T-cell (primary cell): ENCODE measurements at places on chromosomes 6 and 20.

DNA sequence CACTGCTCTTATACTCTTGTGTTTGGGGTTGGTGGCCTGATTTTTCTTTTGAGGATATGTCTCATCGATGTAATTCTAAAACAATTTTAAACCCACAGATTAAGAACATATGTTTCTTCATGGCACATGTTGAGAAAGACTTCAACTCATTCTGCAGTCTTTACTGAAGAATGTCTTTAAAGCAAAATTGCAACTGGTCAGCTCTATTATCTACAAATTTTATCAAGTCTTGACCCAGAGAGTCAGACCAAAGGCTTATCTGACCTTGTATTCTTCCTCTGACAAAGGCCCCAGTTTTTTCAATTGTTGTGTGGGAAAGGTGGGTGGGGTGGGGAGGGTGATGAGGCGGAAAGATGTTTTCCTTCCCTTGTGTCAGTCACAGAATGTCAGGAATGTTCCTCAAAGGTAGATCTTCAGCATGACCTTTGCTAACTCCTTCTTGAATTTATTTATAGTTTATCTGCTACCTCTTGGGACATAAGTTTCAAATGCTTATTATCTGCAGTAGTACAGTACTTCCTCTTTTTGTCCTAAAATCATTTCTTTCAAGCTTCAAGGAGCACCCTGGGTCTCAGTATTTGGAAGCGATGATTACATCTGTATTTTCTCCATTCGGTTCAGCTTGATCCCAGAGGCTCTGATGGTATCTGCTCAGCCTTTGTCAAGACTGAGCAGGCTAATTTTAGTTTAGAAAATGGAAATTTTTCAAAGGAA is 63.2 kb upstream of the TIAM2 start:
- no peak for DNase-seq

DNA sequence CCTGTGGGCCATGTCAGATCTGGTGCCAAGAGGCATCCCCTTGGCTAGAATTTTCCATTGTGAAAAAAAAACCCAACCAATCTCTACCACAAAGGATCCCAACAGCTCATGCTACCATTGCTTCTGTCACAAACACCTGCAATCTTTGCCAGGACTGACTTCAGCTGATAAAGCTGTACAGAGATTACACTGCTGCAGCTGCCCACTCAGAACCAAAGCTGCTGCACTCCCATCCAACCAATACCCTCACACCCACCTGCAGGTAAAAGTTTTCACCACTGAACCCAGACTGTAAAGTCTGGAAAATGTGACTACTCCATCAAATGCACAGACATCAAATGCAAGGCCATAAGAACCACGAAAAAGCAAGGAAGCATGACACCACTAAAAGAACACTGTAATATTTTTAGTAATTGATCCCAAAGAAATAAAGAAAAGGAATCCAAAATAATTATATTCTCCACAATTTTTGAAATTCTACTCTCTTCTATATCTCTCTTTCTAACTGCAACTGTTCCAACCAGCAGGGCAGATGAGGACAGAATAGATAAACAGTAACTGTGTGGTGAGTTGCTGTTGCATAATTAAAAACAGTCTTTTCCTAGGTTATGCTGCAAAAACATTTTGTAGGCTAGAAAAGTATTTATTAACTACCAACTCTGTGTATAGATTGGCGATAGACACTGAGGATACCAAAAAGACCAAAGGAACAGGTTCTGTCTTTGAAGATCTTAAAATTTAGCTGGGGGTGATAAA is 128.0 kb upstream of the MCHR2 start:
- no peak for DNase-seq

DNA sequence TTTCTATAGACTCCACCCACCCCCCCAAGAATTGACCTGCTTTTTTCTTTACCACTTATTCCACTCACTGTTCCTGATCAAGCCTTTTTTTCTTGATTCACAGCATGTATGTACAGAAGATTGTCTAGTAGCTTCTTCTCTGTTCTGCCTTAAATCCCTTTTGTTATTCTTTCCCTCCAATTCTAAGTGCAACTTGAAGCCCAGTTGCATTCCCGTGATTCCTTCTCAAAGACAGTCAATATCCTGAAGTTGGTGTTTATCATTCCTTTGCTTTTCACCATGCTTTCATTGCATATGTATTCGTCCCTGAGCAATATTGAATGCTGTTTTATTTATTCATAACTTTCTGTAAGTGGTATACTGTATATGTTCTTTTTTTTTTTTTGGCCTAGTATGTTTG is 21.0 kb downstream of the XRN2 start:
- no peak for DNase-seq

DNA sequence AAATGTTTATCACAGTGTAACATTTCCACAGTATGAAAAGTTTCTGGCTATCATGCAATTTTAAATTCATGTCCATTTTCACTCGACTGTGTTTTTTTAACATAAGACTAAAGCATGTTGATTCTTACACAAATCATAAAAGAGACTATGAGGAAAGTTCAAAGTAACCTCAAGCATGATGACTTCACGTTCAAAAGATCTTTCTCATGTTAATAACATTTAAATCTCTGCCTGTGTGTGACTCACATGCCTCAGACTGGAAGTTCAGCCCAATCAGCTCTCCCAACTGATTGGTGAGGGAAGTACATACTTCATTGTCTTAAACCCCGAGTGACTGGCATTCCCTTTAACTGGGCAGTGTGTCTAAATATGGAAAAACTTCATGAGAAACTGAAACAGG is 37.4 kb downstream of the ATXN1 start:
- DNase-seq = no peak

DNA sequence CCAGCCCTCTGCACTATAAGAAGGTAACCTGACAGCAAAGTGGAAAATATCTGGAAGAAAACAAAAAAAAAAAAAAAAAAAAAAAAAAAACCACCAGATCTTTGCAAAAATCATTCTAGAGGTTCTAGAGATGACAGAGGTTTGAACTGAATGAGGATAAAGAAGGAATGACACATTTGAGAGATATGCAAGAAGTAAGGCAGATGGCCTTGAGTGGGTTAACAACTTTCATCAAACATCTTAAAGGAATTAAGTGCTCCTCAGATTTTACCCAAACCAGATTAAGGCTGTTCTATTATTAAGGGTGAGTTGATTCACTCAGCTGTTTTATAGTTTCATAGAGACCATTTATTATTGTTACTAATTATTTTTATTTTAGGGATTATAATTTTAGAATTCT is 62.0 kb downstream of the RSPO3 start:
- no peak for DNase-seq

DNA sequence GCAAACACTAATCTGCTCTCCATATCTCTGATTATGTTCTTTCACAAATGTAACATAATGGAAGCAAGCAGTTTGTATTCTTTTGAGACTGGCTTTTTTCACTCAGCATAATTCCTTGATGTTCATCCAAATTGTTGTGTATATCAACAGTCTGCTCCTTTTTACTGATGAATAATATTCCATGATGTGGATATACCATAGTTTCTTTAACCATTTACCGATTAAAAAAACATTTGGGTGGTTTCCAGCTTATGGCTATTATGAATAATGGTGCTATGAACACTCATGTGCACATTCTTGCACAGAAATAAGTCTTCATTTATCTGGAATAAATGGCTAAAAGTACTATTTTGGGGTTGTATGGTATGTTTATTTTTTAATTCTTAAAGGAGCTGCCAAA is 708.9 kb downstream of the RFPL4B start:
- no peak for DNase-seq

- DNase-seq = no peak
Observed at GRCh38 chr6:35554811-35555210, 42.1 kb upstream of the TULP1 start.

GRCh38 chr6:35359744-35360348 is 17.5 kb downstream of the PPARD start:
- no peak for DNase-seq

DNA sequence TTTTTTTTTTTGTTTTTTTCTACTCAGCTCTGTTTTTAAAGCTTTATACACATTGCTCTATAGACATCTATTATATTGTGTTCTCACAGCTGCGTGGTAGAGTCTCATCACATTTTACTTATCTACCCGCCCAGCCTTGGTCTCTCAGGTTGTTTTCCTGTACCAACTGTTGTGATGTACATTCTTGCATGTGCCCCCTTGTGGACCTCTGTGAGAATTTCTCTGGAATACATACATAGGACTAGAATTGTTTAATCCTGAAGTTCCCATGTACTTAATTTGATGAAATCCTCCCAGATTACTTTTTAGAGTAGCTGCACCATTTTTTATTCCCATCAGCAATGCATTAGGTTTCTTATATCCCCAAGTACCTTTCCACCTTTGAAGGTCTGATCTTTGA is 40.4 kb upstream of the TINAG start:
- no peak for DNase-seq

DNA sequence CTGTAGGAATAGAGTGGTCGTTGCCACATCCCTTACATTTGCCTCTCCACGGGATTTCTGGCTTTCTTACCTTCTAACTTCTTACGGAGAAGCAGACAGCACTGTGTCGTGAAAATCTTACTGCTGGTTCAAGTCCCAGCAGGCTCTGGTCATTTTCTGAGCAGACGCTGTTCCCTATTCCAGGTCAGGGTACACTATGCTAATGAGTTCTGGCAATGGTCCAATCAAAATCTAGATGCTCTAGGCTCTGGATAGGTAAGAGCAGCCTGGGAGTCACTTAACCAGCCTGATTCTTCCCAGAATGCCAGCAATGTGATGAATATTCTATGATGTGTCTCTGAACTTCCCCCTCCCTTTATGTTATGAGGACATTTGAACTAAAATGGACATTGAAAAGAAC is at the start of gene GCM1:
Gene GCM1 (minus strand): TSS at position 158 of the 400 bp plus-strand sequence. CDS start 3,209 bp downstream, outside the sequence.
- no peak for DNase-seq

DNA sequence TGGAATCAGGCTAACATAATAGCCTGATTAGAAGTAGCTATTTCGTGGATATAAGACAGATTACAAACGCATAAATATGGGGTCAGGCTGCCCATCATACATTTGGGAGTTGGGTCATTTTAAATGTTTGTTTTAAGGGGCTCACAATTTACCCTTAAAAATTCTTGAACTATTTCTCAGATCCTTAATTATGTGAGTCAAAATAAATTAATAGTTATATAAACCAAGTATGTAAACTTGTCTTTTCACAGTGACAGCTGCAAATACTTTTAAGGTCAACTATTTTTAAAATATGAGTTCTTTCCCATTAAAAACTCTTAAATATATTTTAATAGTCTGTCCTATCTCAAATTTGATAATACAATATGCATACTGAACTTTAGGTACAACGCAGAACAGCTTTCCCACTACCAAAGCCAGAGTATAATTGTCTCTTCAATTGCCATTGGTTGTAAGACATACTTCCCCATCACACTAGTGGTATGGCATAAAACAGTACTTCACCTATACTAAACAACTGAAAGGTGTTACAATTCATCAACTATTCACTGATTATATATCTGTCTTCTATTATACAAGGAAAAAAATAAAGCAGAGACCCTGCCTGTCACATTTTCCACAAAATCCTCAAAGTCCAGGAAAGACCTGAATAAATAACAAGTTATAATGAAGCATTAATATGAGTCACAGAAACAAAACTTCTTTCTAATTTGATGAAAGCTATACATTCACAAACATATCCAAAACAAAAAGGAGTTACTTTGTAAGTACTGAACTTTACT is 80.8 kb upstream of the COL21A1 start:
- DNase-seq = no peak

- DNase-seq = no peak
Observed at GRCh38 chr6:19333936-19334335, 503.2 kb upstream of the ID4 start.

DNA sequence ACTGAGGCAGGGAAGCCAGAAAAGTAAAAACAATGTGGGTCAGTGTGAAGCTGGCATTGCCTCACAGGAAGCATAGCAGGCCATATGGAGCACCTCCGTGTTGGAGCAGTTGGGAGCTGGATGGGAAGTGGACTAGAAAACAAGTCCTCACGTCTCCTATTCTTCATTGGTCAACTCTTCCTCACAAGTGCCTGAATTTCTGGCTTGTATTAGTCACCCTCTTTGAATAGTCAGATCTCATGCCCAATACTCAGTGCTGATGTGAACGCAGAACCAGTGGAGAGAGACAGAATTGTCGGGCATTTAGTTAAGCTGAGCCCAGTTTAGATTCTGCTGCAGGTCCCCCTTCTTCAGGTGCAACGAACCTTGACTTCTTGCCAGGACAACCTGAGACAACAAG is 22.3 kb upstream of the RSPO3 start:
- no peak for DNase-seq
